H9 (cell line): ENCODE measurements at places on chromosomes 16 and 17.

DNA sequence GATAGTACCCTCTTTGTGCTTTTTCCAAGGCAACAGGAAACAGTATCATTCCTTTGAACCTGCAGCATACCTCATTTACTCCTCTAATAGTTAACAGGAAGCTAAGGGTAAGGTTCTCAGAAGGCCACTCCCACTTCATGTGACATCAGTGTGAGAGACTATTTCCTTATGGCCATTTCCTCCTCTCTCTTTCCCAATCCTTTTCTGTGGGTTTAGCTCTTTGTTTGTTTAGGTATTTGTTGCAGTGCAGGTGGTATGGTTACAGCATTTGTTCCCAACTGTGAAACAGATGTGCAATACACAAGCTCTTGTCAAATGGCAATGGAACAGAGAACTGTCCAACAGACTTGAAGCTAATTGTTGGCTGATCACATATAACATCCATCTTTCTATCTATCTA is 14.7 kb downstream of the TMC5 start:
- DNase-seq: no peak

DNA sequence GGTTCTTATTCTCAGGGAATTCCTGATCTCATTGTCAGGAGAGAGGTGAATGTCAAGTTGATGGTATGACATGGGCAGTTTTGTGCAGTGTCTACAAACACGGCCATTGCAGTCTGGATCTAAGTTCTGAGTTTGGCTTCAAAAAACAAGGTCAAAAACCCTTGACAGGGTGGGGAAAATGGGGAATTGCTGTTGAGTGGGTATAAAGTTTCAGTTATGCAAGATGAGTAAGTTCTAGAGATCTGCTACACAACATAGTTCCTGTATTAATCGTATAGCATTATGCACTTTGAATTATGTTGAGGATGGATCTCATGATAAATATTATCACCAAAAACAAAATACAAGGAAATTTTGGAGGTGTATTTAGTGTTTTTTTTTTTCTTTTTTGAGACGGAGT is 36.6 kb upstream of the CARMIL2 start:
- no peak for DNase-seq

DNA sequence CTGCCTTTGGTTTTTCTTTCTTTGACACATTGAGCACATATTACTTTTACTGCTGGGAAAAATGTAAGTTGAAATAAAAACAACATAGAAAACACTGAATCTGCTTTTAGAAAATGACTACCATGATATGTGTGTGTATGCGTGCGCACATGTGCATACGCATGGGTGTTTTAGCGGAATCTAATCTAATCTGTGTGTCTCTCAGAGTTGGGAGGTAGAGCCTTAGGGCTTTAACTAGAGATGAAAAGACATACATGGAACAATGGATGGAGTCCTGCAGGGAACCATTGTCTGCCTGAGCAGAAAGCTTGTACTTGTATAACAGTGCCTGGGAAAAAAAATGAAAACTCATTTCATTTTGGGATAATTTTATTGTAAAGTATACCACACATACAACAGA is 12.4 kb downstream of the SLFN5 start:
- DNase-seq: no peak

- no peak for DNase-seq
These were observed 448.1 kb upstream of the DYNLRB2 start for GRCh38 chr16:80092681-80093080.

- no peak for DNase-seq
These were observed 6.8 kb downstream of the ZNF207 start for GRCh38 chr17:32356750-32357149.

DNA sequence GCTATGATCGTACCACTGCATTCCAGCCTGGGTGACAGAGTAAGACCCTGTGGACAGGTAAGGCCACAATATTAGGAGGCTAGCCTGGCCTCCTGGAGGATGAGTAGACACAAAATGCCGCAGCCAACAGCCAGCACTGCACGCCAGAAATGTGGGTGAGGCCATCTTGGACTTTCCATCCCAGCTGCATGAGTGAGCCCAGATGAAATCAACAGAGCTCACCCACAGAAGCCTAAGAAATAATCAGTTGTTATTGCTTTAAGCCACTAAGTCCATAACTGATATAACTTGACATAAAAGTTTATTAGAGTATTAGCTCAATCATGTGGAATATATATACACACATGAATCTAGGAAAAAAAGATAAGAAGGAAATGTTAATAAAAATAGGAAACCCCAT is 101.7 kb downstream of the CDYL2 start:
- no peak for DNase-seq
